ENCODE measurements at places on chromosomes 2 and 18.

DNA sequence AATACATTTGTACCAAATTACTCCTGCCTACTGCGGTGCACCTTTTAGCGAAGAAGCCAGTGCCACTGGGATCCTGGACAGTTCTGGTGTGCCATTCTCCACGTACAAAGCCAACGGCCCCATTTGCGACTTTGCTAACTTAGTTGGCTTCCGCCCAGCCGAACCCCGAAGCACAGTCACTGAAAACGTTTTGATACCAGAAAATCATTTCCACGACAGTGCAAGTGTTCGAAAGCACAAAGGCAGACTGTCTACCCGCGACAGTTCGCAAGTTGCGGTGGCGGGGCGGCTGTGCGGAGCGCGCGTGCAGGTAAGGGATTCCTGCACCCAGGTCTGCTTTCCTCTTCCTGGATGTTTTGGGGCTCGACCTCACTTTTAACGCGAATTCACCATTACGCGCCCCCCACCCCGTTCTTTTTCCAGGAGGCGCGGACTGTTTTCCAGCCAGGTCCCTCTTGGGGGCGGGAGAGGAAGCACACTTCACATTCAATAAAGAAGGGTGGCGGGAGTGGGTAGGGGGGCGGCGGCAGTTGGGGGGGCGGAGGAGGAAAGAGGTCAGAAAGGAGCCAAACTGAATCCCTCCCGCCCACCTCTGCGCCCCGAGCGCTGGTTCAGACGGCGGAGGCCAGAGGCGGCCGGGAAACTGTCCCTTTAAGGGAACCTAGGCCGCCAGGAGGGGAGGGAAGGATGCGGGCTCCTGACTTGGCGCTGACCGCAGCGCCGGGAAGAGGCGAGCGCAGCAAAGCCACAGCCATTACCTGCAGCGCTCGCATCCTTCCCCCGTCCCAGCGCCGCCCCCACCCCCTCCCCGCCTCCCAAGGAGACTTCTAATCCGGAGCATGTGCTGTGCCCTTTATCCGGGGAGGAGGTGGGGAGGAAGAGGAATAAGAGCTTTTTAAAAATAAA, 107.4 kb upstream of the KCTD1 start:
- DNase-seq, result no peak

GRCh38 chr2:99959261-99960014, 183.0 kb downstream of the AFF3 start:
- DNase-seq, result no peak

- no peak for DNase-seq
Measured at GRCh38 chr2:897091-897490, 53.6 kb upstream of the SNTG2 start.

- DNase-seq, result peak; percentile 28
Measured at GRCh38 chr18:62716619-62717168, 1.4 kb downstream of the PHLPP1 start.

DNA sequence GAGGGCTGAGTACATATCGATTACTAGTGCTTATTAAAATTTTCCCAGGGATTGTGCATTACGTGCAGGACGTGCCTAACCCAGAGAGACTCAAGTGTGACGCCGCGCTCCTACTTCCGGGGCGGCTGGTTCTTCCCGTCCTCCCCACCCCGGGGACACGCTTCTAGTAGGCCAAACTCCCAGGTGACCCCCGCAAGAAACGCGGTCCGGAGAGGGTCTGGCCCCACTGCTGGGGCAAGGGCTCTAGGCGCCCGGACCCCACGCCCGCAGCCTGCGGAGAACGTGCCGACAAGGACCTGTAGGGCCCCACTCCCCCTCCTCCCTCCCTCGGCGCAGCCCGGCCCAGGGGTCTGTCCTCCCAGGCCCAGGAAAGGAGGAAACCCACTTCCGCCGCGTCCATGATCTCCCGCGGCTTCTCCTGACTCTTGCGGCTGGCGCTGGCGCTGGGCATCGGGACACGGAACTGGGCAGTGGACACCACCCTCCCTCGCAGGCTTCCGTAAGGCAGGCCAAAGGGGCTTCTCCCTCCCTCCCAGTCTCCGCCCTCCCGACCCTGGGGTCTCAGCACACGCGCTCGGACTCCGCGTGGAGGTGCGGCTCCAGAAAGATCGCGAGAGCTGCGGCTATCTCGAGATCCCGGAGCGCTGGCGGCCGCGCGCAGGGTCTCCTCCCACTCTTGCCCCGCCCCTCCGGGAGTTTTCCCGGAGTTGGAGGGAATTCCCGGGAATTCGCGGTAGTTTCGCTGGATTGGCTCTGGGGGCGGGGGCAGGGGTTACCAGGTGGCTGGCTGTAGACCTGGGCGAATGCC, at the start of gene DARS1:
DARS1 (minus strand) TSS at position 609 of the 808 bp plus-strand sequence; CDS start at position 451, 158 bp downstream.
- peak; percentile 77 for DNase-seq

GRCh38 chr2:189762229-189762550, 402 bp downstream of the OSGEPL1 start:
- DNase-seq, result no peak

- no peak for DNase-seq
Measured at GRCh38 chr2:27133195-27133875, 1.1 kb downstream of the PREB start.

DNA sequence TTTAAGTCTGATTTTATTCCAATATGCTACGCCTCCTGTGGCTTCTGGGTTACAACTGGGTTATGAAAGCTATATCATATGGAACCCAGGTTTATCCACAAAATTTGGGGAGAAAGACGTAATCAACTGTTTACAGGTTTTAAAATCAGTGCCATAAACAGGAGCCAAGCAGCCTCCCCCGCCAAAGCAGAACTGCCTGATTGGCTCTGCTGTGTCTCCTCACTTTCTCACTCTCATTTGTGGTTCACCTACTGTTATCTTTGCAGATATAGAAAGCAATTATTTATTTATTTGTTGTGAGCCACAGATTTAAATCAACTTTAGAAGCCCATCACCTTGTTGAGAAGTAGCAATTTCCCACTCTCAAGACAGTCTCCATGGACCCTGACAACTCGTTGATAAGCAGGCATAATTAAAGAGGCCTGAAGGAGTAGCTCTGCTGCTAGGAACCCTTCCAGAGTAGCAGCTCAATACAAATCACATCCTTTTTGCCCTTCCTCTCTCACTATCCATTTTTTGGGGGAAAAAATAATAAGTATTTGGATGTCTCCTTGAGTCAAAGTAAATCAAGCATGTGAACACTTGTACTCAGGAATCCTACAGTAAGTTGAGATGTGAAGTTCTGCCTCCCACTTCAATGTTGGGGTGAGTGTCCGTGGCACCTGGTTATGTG, 191.0 kb upstream of the CCDC150 start:
- no peak for DNase-seq

DNA sequence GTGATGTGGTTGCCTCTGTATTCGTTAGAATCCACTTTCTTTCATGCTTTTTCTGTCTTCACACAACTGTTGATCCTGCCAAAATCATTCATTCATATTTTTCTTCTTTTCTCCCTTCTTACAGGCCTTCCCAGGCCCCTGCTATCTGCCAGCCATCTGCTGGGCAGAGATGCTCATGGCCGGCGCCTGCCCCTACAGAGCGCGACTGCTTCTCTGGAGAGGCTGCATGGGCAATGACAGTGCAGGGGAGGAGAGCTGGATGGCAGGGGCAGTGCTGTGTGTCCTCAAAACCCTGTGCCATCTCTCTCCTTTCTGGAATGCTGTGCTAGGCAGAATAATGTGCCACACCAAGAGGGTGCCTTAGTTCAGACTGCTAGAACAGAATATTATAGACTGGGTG, 125.2 kb downstream of the INHBB start:
- DNase-seq, result no peak

DNA sequence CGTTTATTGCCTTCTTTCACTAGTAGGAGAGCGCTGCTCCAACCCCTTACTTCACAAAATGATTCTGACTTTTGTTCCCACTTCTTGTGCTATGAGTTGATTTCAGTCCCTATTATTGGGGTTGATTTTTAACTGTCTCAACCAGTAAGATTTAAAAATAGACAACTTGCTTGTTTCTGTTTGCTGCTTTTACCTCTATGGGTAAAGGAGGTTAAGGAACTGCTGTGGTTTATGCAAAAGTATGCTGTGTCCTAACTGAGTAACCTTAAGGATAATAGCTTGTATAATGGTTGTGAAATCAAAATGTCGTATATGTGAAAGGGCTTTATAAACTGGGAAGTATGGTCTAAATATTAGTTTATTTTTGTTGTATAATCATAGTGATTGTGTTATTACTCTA, 22.6 kb downstream of the ALMS1 start:
- DNase-seq, result no peak

- DNase-seq, result no peak
Measured at GRCh38 chr2:126678269-126679065, 22.5 kb downstream of the GYPC start.

DNA sequence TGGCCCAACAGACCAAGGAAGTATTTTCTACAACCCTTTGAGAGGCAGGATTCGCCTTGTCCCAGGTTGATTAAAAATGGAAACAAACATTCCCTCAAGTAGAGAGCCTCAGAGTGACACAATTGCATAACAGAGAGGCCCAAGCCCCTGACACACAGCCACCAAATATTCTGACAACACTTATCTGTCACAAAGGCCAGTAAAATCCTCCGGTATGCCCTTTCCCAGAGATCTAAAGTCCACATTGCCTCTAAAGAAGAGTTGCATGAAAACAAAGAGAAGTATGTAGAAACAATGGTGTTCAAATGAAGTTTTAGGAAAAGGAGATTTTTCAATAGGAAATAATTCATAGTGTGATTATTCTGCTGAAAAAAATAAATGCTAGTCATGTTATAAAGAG, 32.1 kb downstream of the DSEL start:
- DNase-seq, result no peak

- DNase-seq, result no peak
Measured at GRCh38 chr18:22213333-22213973, 44.1 kb downstream of the GATA6 start.

GRCh38 chr2:82344670-82345069, 2040.1 kb upstream of the LRRTM1 start:
- no peak for DNase-seq

GRCh38 chr2:8599421-8600242, 82.2 kb upstream of the ID2 start:
- DNase-seq, result no peak

- DNase-seq, result no peak
Measured at GRCh38 chr2:71893646-71894045, 254.0 kb downstream of the CYP26B1 start.

DNA sequence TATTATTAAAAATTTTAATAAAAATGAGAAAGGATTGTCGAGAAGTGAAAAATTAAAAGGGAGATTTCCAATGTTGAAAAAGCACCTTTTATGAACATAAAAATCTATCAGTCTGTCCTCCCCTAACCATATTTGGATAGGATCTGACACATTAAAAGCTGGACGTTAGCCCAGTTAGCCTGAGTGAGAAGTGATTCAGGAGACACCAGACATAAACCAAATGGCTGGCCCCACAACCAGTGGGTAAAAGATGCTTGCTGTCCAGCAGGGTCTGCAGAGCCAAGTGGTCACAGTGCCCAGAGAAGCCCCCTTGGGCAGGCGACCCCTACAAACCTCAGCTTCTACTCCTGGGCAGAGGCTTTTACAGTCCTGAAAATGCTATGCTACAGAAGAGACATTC, 253.8 kb upstream of the LYPD1 start:
- DNase-seq, result no peak

DNA sequence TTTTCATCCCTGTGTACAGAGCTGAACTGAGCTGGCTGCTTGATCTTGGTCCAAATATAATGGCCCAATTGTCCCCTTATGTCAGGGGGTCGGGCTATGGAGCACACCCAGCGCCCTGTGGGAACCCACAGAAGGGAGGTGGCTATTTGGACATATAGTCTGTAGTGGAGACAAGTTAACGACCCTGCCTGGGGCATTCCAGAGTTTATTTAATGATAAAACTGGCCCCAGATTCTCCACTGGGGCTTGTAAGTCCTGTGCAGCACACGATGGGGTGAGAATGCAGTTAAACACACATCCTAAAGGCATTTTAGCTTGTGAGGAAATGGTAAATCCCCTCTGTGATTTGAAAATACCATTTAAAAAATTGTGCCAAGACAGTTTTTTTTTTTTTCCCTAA, 72.9 kb downstream of the QPCT start:
- DNase-seq, result no peak

DNA sequence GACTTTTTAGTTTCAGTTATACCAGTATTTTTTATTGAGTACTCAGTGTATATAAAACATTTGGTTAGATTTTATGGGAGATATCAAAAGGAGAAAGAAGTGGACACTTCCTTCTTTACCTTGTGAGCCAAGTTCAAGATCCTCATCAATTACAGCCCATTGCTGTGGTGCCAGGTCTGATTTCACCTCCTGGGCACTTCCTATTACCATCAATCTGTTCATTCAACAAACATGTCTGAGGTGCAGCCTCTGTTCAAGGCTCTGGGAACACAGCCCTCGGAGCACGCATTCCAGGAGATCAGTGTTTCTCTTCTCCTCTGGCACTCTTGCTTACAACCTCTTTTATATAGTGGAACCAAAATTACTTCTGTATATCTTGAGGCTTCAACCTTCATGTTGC, 171.4 kb upstream of the ALPP start:
- no peak for DNase-seq

DNA sequence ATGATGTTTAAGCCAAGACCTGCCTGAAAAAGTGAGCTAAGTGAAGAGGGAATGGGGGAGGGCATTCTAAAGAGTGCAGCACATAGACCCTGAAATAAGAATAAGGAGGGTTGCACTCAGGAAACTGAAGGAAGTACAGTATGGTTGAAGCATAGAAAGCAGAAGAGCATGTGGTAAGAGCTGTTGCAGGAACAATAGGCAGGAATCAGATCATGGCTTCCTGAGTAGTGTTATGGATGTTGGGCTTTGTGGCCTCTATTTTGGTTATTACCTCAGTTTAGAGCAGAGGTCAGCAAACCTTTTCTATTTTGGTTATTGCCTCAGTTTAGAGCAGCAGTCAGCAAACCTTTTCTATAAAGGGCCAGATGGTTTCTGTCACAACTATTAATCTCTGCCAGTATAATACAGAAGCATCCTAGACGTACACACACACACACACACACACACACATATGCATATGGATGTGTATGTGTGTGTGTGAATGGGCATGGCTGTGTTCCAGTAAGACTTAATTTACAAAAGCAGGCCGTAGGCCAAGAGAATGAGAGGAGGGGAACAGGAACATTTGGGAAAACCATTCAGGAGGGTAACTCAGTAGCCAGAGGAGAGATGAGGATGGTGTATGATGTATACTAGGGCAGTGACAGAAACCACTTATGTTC, 91.1 kb upstream of the MYO3B start:
- no peak for DNase-seq

All from activated CD4-positive, alpha-beta T cell treated with anti-CD3 and anti-CD28 coated beads for 4 hours (primary cell).